ENCODE measurements at places on chromosomes 13 and 19.

- peak; percentile 70 for DNase-seq
Measured at GRCh38 chr19:18951721-18952281, 10.8 kb upstream of the HOMER3 start.

GRCh38 chr13:19088416-19088815, 93.2 kb downstream of the TUBA3C start:
- DNase-seq: no peak

DNA sequence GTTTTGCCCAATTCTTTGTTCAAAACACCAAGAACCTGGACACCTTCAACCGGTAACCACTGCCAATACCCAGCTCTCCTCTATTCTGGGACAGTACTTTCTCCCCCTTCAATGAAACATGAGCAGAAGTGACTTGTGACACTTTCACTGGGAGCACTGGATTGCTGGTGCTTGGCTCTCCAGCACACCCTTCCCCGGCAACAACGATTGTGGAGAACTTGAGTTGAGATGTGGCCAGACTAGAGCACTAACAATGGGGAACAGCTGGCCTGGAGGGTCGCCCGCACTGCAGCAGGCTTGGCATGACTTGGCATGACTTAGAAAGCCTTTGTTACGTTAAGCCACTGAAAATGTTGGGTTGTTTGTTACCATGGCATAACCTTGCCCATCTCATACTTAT, 7.5 kb upstream of the B3GLCT start:
- DNase-seq: no peak

GRCh38 chr13:66958611-66959010, 271.5 kb downstream of the PCDH9 start:
- DNase-seq: no peak

- no peak for DNase-seq
Measured at GRCh38 chr19:57248646-57249045, 8.2 kb downstream of the ZNF805 start.

GRCh38 chr19:18473003-18473705, 35.2 kb upstream of the ISYNA1 start:
- DNase-seq: no peak

DNA sequence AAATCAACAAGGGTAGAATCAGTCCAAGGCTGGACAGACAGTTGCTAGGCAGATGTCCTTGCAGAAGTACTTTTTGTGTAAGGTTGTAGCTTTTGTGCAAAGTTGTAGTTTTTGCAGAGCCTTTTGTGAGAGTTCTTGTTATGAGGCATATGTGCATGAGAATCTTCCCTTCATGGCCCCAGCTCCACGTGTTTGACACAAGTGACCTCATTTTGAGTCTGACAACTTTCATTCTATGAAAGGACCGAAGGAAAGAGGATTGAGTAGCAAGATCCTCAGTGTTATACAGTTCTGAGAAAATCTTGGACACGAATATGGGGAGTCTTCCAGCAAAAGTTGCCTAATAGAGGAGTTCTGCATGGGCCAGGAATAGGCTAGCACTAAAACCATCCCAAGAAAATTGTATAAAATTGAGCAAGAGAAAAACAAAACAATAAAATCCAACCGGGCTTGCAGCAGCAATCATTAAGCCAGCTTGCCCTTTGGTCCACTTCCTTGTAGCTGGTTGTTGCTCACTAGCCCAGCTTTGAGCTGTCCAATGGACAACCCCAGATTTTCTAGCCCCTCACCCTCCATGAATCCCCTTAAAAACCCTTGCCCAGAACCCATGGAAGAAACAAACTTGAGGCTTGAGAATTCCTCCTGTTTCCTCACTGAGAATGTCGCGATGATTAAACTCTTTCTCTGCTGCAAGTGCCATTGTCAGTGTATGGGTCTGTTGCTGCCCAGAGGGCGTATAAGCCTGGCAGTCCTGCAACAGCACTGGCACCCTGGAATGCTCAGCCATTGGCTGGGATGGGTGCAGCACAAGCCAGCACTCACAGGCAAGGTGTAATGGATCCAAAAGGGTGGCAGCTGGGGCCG, 6.5 kb downstream of the EPSTI1 start:
- DNase-seq: peak; percentile 68

DNA sequence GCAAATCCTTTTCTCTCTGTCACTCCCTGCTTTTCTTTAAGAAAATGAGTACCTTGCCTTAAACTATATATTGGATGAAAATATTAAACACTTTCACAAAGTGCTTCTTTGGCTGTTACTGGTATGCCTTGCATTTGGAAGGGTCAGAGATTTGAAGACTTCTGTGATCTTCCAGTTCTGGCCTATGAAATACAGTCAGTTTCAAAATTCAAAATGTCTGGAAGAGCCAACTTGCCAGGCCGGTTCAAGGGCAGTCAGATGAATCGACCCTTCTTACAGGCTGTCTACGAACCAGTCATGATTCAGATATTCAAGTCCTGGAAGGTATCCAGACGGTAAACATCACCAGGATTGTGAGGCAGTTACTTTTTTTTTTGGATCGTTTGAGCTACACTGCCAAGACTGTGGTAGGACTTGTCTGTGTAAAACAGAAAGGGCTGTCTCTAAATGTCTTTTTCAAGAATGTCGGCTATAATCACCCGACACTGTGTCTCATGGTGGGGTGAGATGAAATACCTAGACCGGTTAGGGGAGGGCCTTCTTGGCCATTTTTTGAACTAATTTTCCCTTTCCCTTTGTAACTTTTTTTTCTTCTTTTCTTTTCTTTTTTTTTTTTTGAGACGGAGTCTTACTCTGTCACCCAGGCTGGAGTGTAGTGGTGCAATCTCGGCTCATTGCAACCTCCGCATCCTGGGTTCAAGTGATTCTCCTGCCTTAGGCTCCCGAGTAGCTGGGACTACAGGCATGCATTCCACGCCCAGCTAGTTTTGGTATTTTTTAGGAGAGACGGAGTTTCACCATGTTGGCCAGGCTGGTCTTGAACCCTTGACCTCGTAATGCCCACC, 11.2 kb downstream of the ACTN4 start:
- peak; percentile 99 for DNase-seq

DNA sequence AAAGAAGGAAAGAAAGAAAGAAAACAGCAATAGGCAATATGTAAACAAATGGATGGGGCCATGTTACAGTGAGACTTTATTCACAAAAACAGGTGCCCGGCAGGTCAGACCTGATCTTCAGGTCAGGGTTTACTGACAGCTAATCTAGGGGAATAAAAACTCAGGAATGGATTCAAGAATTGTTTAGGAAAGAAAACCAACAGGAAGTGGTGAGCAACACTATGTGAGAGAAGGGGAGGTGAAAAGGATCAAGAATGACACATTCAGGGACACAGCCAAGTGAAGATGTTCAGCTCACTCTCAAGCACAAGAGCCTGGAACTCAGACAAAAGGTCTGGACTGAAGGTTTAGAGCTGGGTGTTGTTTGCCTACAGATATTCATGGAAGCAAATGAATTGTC, 244.5 kb downstream of the EFNB2 start:
- peak; percentile 18 for DNase-seq

DNA sequence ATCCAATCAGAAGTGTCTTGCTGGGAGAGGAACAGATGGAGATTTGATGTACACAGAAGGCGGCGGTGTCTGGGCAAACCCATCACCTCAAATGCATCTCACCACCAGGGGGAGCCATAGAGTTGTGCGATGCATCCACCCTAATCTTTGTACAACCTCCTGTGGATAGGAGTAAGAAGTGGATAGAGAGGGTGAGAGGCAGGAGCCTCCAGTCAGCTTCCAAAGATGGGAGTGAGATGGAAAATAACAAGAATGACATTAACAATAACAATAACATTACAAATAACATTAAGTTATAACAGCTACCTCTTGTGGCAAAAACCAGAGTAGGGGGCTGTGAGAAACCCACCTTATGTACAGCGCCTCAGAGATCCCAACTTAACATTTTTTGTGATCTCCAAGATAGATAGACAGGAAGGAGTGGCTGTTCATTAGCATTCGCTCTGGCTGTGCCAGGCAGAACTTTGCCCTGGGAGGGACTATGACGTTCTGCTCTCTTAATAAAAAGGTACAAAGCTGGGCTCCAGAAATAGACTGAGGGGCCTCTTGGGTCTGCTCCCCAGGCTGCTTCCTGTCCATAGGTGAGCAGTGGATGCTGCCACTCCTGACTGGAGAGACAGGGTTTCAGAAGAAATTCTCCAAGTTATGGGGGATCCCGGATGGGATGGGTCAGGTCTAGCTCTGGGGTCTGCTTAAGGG, 5.2 kb upstream of the CEACAM18 start:
- peak; percentile 85 for DNase-seq

- DNase-seq: no peak
Measured at GRCh38 chr13:113232208-113233003, 23.0 kb downstream of the CUL4A start.
